ENCODE measurements at places on chromosomes 1 and 21. TPM values are rescaled to one million over a fixed set of nuclear protein-coding genes. Genes with fewer than 3 reads are reported as not detected.
A peak's percentile ranks its signal among the peaks of the same experiment; 100 is the strongest.

- H3K27me3 ChIP-seq: peaks cover 7% of the 10 kb centered on the region
- DNase-seq: no peak
- H3K36me3 ChIP-seq: no peaks in the 10 kb centered on the region
- no peak overlapping the region for H3K27ac ChIP-seq
- no peak overlapping the region for H3K4me3 ChIP-seq
Observed at GRCh38 chr21:42094811-42095210, 23.7 kb downstream of the UMODL1 start.

The GJB4 gene
- 0.12 TPM for total RNA-seq

The SPRR2A gene
- total RNA-seq: not detected

The BRINP2 gene
- not detected for total RNA-seq

- H3K4me3 ChIP-seq: no peak overlapping the region
- no peaks in the 10 kb centered on the region for H3K36me3 ChIP-seq
- peaks cover 22% of the 10 kb centered on the region for H3K27me3 ChIP-seq
- H3K27ac ChIP-seq: no peak overlapping the region
- peaks cover 20% of the 10 kb centered on the region for H3K4me1 ChIP-seq
Observed at GRCh38 chr1:111275079-111275478, 15.6 kb upstream of the CHIA start.

GRCh38 chr1:81439046-81439823 lies 361.5 kb upstream of the ADGRL2 start:
- H3K4me3 ChIP-seq: no peak overlapping the region
- no peak for DNase-seq
- H3K27me3 ChIP-seq: no peaks in the 10 kb centered on the region
- H3K4me1 ChIP-seq: no peaks in the 10 kb centered on the region
- no peaks in the 10 kb centered on the region for H3K36me3 ChIP-seq

The MINDY1 gene
- 27.8 TPM for total RNA-seq

DNA sequence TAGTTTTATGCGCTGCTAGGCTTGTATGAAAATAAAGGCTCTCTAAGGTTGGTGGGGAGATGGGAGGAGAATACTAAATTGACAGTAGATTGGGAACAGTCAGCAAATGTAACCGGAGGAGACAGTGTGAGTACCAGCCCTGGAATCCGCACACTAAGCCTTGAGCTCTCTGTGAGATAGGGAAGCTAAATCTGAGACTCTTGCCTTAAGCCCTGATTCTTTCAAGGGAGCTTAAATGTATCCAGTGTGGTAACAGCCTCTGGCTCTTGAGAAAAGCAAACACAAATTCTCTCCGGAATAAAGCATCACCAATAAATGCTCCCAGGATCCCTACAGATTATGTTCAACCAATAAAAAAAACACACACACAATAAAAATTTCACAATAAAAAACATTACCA lies 33.0 kb upstream of the PDPN start:
- no peaks in the 10 kb centered on the region for H3K27me3 ChIP-seq
- no peak for DNase-seq
- H3K36me3 ChIP-seq: no peaks in the 10 kb centered on the region
- no peak overlapping the region for H3K4me3 ChIP-seq
- H3K4me1 ChIP-seq: no peaks in the 10 kb centered on the region

DNA sequence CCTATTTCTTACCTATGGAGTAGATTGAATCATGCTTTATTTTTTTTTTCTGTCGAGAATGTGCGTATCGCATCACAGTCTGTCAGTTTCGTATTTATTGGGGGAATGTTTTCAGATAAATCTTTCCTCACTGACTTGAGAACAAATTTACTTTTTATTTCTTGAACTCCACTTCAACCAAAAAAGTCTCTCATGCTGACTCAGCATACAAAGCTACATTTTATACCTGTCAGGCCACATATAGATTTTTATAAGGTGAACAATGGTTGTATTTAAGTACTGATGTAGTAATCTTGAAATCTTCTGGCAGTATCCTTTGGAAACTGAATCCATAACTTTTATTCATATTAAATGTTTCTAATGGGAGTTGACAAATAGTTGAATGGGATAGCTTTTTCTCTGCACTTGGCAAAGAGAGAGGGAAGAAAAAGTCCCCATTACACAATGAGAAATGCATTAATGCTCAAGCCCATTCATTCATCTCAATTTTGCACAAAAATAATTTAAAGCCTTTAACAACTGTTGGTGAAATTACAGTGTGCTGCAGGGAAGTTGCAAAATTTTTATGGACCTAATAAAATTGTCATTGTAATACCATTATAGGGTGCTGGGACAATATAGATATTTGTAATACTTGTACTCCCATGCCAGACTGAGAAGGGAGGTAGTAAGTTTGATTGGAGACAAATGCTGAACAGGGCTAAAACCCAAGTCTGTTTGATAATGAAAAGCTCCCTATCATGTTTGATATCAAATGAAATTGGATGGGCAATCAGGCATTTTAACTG lies 367.6 kb downstream of the HLX start:
- no peak for DNase-seq
- H3K4me3 ChIP-seq: no peak overlapping the region
- H3K36me3 ChIP-seq: no peaks in the 10 kb centered on the region
- no peaks in the 10 kb centered on the region for H3K27me3 ChIP-seq
- no peaks in the 10 kb centered on the region for H3K4me1 ChIP-seq

DNA sequence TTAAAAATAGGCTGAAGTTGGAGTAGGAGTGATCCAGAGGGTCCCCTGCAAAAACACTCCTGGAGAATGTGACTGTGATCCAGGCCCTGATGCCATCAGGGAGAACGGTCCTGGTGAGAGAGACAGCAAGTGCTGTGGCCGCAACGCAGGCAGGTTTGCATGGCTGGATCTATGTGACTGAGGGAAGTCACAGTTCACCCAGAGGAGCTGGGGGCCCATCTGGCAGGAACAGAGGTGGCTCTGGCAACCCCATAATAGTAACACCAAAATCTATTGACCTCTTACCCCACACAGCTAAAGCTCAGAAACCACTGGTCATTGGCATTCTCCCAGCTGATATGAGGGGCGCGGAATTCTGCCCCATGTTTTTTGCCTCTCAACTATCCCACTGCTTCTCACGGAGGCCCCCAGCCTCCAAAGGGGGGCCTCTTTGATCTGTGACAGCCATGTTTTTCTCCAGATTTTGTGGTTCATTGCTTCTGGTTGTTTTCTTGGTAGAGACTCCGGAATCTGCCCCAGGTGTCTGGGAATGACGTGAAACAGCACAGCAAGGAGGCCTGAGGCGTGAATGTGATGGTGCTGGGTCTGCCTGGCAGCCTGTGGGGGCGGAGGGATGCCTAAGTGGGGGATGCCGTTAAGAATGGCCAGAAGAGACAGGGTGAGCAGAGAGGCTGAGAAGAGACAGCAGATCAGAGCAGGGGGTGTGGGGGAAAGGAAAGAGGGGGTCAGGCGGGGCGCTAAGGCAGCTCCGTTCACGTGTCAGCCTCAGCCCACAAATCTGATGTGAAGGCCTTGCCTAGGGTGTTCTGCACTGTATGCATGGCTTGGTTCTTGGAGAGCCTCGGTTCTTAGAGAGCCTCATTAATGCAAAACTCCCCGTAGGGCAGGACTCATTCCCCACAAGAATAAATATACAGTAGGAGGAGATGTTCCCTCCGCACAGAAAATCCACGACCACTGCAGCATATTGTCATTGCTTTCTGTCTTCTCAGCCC lies 23.5 kb downstream of the CASP9 start:
- peaks cover 35% of the 10 kb centered on the region for H3K36me3 ChIP-seq
- no peak overlapping the region for H3K27ac ChIP-seq
- no peaks in the 10 kb centered on the region for H3K4me1 ChIP-seq
- H3K27me3 ChIP-seq: no peaks in the 10 kb centered on the region
- no peak for DNase-seq
- no peak overlapping the region for H3K4me3 ChIP-seq

DNA sequence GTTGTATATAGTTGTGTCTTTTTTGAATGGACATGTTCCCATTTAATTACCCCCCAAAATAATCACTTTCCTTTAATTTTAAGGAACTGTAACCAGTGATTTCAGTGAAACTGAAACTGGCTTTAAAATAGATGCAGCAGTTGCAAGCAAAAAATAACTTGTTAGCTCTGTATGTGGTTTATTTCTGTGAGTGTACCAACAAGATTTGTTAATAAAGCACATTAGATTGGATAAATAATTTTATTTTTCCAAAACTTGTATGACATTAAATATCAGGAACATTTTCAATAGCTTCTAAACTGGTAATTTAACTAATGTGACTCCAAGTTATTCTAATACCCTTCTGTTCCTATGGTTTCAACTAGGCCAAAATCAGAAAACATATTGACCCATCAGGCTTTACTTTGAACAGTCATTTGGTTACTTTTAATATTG lies 184.3 kb upstream of the CACYBP start:
- no peak overlapping the region for H3K27ac ChIP-seq
- no peak overlapping the region for H3K4me3 ChIP-seq
- H3K36me3 ChIP-seq: no peaks in the 10 kb centered on the region
- H3K4me1 ChIP-seq: no peaks in the 10 kb centered on the region
- H3K27me3 ChIP-seq: no peaks in the 10 kb centered on the region
- DNase-seq: no peak

DNA sequence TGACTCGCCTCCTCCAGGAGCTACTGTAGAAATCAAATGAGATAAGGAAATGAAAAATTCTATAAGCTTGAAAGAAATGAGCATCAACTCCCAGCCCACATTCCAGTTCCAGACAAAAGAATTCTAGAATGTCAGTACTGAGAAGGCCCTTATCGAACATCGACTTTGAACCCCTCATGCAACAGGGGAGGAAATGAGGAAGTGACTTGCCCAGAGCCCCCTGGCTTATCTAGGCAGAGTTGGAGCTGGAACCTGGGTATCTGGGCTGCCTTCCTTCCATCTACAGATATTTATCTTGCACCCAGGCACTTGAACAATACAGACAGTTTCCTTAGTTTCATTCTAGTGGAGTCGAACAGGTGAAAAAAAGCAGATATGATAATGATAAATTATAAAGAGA lies 22.3 kb downstream of the MECR start:
- H3K4me1 ChIP-seq: no peaks in the 10 kb centered on the region
- H3K36me3 ChIP-seq: peaks cover 57% of the 10 kb centered on the region
- no peaks in the 10 kb centered on the region for H3K27me3 ChIP-seq
- no peak overlapping the region for H3K27ac ChIP-seq
- no peak overlapping the region for H3K4me3 ChIP-seq
- DNase-seq: no peak

GRCh38 chr1:153573351-153573750 lies 7.7 kb upstream of the S100A2 start:
- no peaks in the 10 kb centered on the region for H3K27me3 ChIP-seq
- H3K36me3 ChIP-seq: no peaks in the 10 kb centered on the region
- H3K4me3 ChIP-seq: no peak overlapping the region
- peaks cover 26% of the 10 kb centered on the region for H3K4me1 ChIP-seq
- H3K27ac ChIP-seq: peak overlapping the region; percentile 34
- no peak for DNase-seq

The WASF2 gene
- total RNA-seq: 159 TPM

- peaks cover 31% of the 10 kb centered on the region for H3K36me3 ChIP-seq
- no peak overlapping the region for H3K4me3 ChIP-seq
- H3K27me3 ChIP-seq: no peaks in the 10 kb centered on the region
- DNase-seq: peak; percentile 15
- H3K4me1 ChIP-seq: no peaks in the 10 kb centered on the region
- no peak overlapping the region for H3K27ac ChIP-seq
Observed at GRCh38 chr1:3814065-3814464, 17.8 kb upstream of the LRRC47 start.
